ENCODE measurements at places on chromosomes 5 and 9.
A peak's percentile ranks its signal among the peaks of the same experiment; 100 is the strongest.

- DNase-seq: no peak
These were observed 2.0 kb downstream of the PITX1 start for GRCh38 chr5:135031813-135032694.

DNA sequence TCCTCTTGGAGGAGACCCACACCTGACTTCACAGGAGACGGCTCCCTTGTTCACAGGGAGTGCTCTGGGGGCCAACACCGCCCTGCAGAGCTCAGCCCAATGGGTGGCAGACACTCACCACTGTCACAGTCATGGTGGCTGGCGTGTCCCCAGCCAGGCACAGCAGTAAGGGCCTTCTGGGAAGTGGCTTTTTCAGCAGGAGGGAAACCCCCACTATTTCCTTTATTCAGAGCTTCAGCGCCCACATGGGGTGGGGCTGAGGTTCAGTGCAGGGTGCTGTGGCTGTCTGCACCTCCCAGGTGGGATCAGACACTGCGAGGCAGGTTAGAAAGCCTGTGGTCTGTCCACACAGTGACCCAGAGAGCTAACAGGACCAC, 3.6 kb upstream of the SNAPC4 start:
- DNase-seq: peak; percentile 82

DNA sequence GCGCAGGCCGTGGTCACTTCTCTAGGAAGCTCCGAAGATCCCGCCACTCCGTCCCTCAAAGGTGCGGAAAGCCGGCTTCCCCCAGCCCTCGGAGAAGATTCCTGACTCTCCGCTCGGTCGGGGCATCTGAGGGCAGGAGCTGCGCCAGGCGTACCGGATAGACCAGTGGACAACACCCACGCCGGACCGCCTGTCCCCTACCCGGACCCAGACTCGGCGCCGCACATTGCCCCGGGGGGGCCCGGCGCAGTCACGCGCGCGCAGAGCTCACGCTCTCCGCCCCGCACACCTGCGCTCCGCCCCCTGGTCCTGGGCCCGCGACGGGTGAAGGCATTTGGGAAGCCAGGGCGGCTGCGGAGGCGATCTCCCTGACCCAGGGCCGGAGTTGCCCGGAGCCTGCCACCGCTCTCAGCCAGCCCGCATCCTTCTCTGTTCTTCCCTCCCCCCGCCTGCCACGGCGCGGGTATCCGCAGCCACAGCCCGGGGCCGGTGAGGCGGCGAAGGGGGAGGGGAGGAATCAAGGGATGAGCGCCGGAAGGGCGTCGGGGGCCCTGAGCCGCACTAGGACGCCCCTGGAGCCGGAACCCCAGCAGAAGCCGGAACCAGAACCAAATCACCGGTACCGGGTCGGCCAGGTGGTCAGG, 448 bp downstream of the RELL2 start:
- peak; percentile 63 for DNase-seq

- DNase-seq: no peak
These were observed 9.2 kb upstream of the GLE1 start for GRCh38 chr9:128495296-128495695.

GRCh38 chr5:51278539-51278938, 104.7 kb upstream of the ISL1 start:
- DNase-seq: no peak

- DNase-seq: no peak
These were observed 87.6 kb downstream of the ADRB2 start for GRCh38 chr5:148913985-148914431.

Data from activated CD4-positive, alpha-beta T cell treated with anti-CD3 and anti-CD28 coated beads for 48 hours (primary cell).